ENCODE measurements at places on chromosomes 2 and 18.

GRCh38 chr18:23967321-23968089 lies 47.0 kb upstream of the TTC39C start:
- DNase-seq, result no peak

GRCh38 chr2:127486247-127487058 lies 39.8 kb downstream of the IWS1 start:
- no peak for DNase-seq

DNA sequence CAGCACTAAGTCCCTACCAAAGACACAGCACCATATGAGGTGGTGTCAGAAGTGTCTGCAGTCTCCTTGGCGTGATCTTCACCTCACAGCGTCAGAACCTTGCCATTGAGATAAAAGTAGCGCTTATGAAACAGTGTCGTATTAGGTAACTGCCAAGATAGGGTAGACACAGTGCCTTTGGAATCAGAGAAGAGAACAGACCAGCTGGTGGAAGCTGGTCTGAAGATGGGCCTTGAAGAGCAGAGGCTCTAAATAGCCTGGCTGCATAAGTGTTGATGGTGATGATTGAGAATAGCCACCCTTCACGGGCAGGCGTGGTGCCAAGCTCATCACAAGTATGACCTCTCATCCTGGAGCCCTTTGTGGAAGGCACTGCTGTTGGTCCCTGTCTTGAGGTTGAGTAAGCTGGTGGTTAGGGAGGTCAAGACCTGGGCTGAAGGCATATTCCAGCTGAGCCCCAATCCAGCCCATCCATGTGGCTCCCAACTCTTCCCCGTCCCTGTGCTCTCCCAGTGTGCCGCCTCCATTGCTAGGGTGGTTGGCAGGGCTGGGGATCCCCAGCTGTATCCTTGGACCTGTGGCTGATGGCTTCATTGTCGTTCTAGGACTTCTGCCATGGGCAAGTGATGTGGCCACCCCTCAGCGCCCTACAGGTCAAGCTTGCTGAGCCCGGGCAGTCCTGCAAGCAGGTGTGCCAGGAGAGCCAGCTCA lies 187.4 kb downstream of the MGAT5 start:
- DNase-seq, result no peak

GRCh38 chr2:233101141-233101540 lies 41.0 kb downstream of the INPP5D start:
- no peak for DNase-seq

- no peak for DNase-seq
These were observed 242.2 kb downstream of the LOXHD1 start for GRCh38 chr18:46414863-46415262.

DNA sequence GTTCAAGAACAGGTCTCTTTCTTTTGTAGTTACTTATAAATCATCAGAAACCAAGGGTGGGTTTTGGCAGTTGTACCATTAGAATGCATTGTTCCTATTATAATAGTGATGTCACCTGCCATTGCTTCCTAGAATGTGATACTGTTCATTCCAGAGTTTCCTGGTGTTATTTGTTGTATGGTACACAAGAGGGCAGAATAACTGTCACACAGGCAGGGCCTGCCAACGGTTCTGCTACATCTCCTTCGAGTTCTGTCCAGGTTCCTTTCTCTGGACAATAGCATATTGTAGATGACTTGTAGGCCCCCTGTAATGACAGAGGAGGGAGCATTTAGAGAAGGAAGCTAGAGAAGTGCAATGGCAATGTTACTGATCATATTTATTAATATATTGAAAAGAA lies 98.3 kb downstream of the KLHL14 start:
- no peak for DNase-seq

- DNase-seq, result peak; percentile 25
These were observed 116.0 kb downstream of the TNS1 start for GRCh38 chr2:217886720-217887309.

DNA sequence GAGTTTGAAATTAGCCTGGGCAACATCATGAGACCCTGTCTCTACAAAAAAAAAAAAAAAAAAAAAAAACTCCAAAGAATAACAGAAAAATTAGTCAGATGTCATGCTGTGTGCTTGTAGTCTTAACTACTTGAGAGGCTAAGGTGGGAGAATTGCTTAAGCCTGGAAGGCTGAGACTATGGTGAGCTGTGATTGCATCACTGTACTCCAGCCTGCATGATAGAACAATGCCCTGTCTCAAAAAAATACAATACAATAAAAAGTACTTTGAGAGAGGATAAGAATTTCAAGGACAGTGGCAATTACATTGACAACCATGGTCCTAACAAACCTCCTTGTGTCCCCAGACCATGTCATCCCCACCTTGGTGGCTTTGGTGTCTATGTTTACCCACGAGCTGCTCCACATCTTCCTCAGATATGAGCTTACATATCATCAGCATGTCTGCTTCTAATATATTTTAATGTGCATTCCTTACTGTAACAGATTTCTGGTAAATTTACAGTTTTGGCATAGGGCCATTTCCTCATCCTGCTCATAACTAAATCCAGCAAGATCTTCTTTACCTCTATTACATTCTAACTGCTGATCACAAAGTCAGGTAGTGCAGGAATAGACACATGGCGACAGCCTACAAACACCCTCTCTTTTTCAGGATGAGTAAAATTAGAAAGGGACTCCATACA lies 437.7 kb upstream of the HNRNPA3 start:
- no peak for DNase-seq

DNA sequence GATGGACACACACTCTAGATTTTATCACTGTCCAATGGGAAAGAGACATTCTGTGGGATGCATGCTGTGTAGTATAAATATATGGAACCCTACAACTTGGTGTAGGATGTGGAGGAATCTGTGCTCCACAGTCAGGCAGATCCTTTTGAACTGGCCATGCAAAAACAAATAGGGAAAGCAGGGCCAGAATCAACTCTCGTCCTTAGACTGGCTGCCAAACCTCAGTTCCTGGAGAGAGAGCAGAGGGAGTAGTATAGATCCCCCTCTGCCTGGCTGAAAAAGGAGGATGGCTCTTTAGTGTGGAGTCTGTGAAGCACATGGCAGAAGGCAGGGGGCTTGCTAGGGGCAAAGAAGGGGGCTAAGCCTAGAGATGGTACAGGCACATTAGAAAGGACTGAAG lies 84.7 kb downstream of the LYPD6 start:
- DNase-seq, result no peak

- DNase-seq, result no peak
These were observed 54.1 kb downstream of the TAF1B start for GRCh38 chr2:9897331-9897737.

GRCh38 chr2:128668946-128669345 lies 350.3 kb upstream of the HS6ST1 start:
- DNase-seq, result no peak

All from activated CD8-positive, alpha-beta memory T cell treated with anti-CD3 and anti-CD28 coated beads for 1 hour (primary cell).